CD4-positive, alpha-beta T cell treated with Interleukin-4 for 1 hour (primary cell): ENCODE measurements at places on chromosomes 7 and 10.

DNA sequence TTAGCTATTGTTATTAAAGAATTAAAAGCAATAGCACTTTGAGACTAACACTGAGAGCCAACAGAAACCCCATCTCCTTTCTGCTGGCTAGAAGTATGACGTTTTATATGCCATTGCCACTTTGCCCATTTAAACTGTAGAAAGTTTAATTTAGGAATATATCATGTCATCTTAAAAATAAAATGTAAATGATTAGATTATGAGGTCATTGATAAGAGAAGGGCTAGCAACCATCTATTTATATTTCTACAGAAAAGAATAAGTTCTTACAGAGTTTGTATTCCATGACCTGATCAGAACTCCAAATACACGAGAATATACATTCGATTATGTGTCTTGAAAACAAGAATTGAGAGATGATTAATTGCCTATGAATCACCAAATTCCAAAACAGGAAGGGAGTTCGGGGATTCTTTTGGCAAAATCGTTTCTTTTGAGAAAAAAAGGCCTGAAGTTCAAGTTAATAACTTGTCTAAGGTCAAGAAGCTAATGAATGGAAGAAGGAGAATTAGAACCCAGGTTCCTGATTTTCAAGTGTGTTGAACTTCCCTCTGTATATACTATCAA is 227.0 kb downstream of the TRIL start:
- DNase-seq = no peak

DNA sequence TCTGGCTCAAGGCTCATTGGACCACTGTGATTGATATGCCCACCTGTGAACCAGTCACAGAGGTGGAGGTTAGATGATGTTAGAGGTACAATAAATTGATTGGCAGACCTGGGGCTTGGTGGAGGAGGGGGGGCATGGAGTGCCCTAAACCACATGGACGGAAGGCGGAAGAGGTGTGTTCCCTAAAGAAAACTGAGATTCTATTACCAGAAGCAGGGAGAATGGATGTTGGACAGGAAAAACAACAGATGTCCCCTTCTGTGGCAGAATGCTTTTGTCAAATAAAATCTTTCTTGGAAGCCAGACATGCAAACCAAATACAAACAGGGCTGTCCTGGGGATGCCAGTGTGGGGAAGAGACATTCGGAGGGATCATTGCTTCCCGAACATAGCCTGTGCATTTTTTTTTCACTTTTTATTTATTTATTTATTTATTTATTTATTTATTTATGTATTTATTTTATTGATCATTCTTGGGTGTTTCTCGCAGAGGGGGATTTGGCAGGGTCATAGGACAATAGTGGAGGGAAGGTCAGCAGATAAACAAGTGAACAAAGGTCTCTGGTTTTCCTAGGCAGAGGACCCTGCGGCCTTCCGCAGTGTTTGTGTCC is 433.9 kb downstream of the RPS24 start:
- no peak for DNase-seq

- DNase-seq = no peak
These were observed 87.2 kb downstream of the CALD1 start for GRCh38 chr7:134866617-134867016.

GRCh38 chr10:72158176-72158575 is 57.6 kb upstream of the ANAPC16 start:
- DNase-seq = no peak

- DNase-seq = no peak
These were observed 428 bp downstream of the CALML5 start for GRCh38 chr10:5498791-5499492.

DNA sequence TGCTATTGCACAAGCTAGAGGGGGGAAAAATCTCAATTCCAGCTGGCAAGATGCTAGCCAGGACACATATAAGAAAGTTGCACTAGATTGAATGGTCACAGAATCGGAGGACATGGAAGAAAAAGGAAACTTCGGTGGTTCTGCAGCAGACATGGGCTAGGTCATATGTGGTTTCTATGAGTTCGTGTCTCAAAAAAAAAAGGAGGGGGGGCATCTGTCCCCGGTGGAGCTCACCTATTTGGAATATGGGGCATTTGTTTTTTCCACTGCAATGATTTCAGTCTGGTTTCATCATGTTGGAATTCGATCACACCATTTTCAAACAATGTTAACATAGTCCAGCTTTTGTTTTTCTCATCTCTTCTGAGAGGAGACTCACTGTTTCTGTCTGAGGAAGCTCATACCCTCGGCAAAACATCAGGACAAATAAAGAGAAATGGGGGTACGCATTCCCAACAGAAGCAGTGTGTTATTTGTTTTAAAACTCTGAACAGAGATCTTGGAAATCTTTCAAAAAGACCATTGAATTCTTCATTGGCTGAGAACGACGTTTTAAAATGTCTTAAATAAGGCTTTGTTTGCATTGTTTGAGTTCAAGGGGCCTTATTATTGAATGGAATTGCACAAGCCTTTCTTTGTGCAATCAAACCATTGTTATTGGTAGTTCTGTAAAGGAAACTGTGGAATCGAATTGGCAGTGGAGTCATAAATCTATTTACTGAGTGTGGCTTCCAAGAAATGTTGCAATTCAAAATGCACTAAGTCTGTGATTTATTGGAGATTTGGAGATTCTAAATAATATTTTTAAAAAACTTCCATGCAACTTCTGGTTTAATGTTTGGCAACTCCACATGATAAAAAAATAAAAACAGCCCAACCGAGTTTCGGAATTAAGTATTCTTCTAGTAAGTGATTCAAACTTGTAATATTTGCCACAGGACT is 173.2 kb downstream of the RTKN2 start:
- no peak for DNase-seq
